NCI-H187 treated with DMSO at 0.1 percent for 48 hours (cell line): ENCODE measurements at places on chromosomes 13 and 19.

DNA sequence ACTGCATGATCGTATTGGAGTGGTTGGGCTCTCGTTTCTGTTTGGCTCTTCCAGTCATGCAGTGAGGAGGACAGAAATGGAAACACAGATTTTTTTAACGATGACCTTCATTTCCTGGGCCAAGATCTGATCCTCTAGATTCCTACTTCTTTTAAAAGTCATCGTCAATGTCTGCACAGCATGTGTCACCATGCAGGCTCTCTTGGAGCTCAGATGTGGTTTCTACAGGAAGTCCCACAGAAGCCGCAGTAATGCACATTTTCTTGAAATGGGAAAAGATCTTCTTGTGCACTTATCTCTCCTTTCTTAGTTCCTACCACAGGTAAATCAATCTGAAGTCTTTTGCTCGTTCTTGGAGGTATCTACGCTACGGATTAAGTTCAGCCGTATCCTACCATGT is 626.9 kb downstream of the EFNB2 start:
- DNase-seq = no peak

- DNase-seq = no peak
Observed at GRCh38 chr13:108996430-108996829, 367.0 kb downstream of the MYO16 start.

DNA sequence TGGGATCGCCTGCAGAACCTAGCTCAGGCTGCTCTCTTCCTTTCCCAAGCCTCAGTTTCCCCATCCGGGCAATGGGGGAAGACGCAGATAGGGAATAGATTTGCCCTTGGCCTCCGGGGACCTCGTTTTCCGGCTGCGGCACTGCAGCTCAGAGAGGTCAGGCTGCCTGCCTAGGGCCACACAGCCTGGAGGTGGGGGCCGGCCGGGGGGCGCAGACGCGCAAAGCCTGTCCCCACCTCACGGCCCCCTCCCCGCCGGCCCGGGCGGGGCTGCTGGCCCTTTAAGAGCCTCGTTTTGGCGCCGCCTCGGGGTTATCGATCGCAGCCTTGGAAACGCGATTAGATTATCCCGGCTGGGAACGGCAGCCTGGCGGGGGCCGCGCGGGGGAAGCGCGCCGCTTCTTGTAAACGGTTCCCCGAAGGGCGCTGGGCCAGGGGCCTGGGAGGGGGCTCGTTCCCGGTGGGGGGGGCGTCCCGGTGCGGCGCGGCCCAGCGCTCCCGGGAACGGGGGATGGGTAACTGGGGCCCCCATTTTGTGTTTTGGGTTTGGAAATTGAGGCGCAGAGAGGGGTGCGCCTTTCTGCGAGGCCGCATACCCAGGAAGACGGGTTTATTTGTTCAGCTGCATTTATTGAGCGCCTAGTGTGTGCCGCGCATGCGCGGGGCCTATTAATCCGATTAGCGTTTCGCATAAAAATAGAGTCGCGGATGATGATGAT is 23.4 kb upstream of the TCF3 start:
- DNase-seq = no peak

DNA sequence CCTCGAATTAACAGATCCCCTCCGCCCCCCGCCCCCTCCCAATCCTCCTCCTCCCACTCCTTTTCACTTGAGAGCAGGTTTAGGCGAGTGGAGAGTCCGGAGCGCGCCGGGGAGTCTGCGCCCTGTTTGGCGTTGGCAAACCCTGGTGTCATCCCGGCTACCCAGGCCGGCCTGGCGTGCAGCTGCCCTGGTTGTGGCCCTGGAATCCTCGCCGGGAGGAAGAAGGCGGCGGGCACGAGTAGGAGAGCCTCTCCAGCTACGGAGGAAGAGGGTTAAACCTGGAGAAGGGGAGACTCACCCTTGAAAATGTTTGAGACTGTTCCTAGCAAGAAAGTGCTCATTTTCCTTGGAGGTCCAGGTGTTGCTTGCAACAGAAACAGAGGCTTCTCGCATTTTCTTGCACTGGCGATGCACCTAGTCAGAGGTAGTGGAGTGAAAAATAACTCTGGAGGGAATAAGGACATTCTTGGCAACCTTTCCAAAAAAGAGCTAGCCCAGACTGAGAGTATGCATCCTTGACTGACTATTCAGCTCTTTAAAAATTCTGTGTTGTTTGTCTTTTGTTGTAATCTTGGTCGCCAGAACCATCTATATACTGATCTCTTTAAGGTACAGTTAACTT is 1.3 kb upstream of the SOX21 start:
- no peak for DNase-seq

DNA sequence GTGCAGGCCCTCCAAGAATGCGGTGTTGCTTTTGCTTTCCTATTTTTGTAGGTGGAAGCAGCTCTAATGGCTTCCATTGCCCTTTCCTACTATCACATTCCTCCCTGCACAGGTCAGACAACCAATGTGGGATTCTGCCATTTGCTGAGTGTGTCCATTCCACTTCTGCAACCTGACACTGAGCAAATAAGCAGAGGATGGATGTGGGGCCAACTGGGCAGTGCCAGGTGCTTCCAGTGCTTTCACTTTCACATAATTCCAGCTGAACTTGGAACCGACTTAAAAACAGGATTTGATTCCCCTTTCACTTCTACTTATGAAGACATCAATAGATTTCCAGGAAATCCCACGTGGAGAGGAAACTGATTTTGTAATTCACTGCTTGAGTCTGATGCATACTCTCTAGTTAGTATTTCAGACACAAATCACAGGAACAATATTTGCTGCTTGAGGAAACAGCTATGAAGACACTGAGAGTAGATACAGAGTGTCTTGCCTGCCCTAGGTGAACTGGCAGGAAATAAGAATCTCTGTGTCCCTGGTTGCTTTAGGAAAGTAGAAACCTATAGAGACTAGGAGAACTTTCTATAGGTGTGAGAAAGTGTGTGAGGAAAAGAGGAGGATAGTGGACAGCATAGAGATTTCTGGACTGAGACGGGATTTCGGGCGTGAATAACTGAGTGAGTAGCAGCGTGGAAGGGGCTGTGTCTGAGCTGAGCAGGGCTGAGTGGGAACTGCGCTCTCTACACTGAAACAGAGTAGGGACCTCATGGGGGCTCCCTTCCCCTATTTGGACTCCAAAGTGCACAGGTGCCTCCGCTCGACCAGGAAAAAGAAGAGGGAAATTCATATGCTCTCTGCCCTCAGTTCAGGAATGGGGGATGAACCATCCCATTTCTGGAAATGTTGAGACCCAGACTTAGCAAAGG is 22.5 kb downstream of the LGALS16 start:
- peak; percentile 49 for DNase-seq

- DNase-seq = no peak
Observed at GRCh38 chr19:8915997-8916396, 83.8 kb downstream of the MBD3L1 start.

DNA sequence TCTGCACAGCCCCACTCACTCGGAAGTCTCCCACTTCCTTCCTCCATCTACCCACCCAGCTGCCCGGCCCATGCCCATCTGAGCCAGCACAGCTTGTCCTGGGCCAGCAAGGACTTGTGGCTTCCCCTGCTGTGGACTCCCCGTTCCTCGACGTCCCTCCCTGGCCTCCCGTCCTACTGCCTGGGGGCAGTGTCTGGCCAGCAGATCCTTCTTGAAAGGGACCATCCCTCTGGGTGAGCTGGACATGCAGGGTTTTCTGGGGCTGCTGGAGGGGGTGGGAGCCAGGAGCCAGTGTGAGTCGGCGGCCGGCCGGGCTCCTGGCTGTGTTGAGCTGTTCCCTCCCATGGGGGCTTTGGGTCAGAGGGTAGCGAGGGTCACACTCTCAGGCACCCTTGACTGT is 26.7 kb downstream of the CRTC1 start:
- no peak for DNase-seq

GRCh38 chr13:74133657-74134201 is 475 bp downstream of the KLF12 start:
- DNase-seq = peak; percentile 55

DNA sequence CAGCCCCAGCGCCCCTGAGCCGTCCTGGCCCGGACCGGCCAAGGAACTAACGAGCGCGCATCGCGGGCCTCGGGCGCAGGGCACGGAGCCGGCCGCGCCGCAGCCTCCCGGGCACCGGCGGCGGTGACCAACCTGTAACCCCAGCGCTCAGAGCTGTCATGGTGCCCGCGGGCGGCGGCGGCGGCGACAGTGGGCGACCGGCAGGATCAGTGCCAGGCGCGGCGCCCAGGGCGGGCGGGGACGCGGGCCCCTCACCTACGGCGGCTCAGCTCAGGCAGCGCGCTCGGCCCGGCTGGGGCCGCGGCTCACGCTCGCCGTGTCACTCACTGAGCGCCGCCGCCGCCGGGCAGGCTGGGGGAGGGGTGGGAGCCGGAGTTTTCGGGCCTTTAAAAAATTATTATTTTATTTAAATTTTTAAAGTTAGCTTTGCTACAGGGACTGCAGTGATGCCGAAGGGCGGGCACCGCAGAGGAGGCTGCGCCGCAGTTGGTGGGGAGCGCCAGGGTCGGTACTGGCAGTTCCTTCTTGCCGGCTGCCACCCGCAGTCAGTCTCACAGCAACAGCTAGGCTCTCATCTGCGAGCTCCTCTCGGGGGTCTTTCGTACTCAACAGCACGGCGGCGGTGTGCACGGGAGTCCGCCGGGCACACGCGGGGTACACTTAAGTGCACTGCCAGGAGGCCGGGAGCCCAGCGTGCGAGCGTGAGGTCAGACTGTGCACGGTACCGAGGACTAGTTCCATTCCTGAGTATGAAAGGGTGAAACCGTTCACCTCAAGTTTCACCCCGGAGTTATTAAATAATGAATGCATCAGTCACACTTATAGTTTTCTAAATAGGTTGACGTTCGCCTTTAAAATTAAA is at the start of gene NALCN:
TSS of gene NALCN (minus strand) at position 328 of the 862 bp plus-strand sequence. CDS start 17,382 bp downstream, outside the sequence.
- no peak for DNase-seq

- no peak for DNase-seq
Observed at GRCh38 chr19:33368074-33368864, 5.2 kb upstream of the CEBPG start.

GRCh38 chr13:99759163-99759552 is 212.4 kb downstream of the ZIC5 start:
- DNase-seq = no peak

DNA sequence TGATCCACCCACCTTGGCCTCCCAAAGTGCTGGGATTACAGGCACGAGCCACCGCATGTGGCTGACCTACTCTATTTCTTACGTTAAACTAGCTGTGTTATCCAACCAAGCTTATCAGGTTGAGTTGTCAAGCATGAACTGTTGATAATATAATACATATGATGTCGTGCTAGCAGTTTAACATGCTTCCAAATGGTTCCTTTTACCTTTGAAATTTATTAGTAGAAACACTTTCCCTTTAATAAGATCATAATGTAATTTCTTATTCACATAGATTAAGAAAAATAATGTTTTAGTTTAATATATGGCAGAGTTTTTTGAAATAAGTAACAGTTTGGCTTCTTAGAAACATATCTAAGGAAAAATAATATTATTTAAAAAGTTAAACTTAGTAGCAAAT is 34.4 kb upstream of the VWA8 start:
- DNase-seq = no peak

DNA sequence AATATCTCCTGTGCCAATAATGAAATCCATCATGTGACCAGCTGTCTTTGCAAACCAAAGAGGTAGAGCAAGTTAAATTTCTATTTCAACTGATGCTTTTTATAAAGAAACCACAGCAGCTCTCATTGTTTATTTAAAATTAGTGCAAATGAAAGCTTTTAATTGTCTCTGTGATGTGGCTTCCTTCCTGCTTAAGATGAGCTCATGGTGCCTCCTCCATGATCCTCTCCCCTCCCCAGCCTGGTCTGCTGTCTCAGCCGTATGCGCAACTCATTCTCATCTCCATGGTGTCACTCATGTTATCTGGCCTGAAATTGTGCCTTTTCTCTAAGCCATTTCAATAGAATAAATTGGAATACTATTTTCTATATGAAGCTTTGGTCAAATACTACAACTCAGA is 270.6 kb downstream of the FGF14 start:
- DNase-seq = no peak

DNA sequence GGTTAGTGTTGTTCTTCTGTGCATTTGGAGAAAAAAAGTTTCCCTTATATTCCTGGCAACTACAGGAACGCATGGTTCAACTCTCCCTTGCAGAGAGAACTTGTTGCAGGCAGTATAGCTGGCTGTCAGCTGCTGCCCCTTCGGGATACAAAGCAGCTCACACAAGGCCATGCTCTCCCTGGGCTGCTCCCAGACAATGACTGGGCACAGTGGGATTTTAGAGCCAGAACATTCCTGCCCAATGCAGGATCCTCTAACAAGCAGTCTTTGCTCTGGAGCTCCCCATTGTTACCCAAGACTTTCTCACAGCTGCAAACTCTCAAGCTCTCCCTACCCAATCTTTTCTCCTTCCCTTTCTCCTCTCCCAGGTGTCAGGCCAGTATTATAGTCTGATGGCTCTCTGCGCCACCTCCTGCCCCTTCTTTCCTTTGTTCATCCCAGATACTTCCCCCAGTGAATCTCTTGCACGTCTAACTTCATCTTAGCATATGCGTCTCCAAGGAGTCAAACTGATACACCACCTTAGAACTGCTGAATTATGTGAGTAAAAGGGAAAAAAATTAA is 27.5 kb upstream of the SERPINE3 start:
- DNase-seq = no peak

- peak; percentile 46 for DNase-seq
Observed at GRCh38 chr19:12766051-12766521, 9.3 kb downstream of the HOOK2 start.

DNA sequence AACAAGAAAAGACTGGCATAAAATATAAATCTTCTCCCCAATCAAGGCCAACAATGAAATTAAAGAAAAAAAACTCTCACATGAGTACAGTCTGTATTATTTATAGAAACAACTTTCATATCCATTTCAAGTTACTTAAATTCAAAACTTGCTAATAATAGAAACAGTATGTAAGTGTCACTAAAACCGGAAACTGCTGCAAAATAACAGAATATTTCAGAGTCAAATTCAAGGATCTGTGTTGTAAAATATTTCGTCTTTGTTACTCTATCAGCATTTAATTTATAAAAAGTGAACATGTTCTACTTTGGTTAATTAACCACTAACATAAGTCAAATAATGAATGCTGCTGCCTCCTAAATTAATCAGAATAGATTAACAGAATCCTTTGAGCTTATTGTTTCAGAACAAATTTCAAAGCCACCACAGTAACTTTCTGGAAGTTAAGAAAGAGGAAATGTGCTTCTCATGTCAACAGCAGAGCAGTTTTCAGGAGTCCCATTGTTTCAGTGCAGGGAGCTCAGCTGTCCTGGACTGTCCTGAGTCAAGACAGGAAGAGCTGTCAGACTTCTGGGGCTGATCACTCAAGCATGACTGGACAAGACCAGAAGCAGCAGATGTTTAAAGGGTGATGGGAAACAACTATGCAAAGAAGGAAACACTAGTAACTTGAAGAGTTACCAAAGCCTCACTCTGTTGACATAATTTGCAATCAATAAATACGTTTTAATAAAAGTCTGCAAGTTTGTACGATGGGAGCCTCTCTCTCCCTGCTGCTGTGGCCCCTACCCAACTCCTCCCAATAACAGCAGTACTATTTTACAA is 76.9 kb downstream of the FOXO1 start:
- no peak for DNase-seq

GRCh38 chr19:13652810-13653590 is 111.3 kb upstream of the MRI1 start:
- no peak for DNase-seq
